Activated naive CD4-positive, alpha-beta T cell treated with anti-CD3 and anti-CD28 coated beads, Interleukin-2, amount 50 U/mL, for 72 hours (primary cell): ENCODE measurements at places on chromosomes 16 and 17. TPM values are rescaled to one million over a fixed set of nuclear protein-coding genes. Genes with fewer than 3 reads are reported as not detected.

The PERCC1 gene
- not detected for total RNA-seq

The ZG16B gene
- 1.4 TPM for total RNA-seq

GRCh38 chr16:82715833-82716232 lies 89.1 kb downstream of the CDH13 start:
- no peak for DNase-seq

The SPATA32 gene
- total RNA-seq, result 0.50 TPM

The DCAKD gene
- total RNA-seq, result 38.9 TPM
